ENCODE measurements at places on chromosomes 12 and 14.

GRCh38 chr12:29072631-29073030 is 76.4 kb upstream of the FAR2 start:
- no peak for DNase-seq

DNA sequence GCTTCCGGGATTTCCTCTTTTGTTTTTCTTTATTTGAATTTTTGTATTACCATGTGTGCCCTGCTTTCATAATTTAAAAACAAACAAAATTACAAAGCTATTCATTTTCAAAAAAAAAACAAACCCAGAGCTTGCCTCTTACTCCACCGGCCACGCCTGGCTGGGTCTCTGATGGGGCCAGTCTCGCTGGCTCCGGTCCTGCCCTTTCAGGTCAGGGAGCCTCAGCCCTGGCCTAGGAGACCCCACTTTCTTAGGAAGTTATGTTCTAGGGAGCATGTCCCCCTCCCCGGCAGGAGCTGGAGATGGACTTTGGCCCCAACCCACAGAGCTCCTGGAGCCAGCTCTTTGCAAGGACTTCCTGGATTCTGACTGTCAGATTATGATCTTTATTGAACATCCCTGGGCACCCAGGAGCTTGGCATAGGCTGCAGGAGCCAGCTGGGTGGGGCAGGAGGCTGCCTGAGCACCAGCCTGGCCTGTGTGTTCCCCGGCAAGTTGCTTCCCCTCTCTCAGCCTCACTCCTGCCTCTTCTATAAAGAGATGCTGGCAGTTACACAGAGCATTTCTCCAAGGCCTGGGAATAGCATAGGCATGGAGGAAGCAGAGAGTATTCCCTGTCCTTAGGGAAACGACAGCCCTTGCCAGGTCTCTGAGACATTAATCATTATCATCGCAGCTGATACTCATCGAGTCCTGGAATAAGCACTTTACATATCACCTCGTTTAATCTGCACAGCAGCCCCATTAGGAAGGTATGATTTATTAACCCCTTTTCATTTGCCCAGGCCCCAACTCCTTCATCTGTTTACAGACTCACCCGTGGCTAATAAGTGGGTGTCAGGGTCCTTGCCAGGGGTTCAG is 3.5 kb downstream of the DEGS2 start:
- no peak for DNase-seq

DNA sequence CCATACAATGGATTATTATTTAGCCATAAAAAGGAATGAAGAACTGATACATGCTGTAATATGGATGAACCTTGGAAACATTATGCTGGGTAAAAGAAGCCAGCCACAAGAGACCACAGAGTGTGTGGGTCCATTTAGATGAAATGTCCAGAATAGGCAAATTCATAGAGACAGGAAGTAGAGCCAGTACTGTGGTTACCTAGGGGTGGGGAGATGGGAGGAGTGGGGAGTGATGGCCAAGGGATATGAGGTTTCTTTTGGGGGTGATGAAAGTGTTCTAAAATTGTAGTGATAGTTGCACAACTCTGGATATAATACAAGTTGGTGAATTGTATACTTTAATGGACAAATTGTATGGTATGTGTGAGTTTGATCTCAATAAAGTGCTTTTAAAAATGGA is 18.6 kb downstream of the JDP2 start:
- no peak for DNase-seq

GRCh38 chr14:29627137-29627536 is 300.5 kb downstream of the PRKD1 start:
- DNase-seq = no peak

DNA sequence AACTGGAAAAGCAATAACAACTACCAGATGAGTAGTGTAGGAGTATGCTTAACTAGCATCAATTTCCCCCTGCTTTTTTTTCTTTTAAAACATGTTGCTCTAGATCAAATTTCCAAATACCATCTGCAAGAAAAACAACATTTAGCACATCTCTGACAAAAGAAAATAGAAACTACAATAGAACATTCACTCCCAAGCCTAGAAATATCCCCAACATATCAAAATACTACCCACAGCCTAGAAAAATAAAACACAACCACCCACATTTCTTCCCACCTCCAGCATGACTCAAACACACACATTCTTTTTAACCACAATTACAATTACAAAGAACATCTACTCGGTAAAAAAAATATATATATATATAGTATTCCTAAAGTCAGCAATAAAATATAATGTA is 120.0 kb downstream of the PPFIA2 start:
- no peak for DNase-seq

DNA sequence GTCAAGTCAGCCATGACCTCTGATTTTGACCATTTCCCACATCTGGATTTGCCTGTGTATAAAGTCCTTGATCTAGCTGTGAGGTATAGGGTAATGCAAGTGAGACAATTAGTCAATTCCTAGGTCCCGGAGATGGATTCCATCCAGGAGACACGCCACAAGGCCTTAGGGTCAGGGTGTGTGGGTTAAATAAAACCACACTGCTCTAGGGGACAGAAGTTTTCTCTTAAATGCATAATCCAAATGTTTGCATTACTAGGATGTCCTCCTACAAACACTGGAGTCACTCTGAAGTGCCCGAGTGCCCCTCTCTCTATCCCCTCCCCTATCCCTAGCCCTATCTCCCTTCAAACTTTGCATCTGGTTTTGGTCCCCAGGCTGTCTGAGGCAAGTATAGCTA is 26.8 kb downstream of the LRIG3 start:
- DNase-seq = no peak

- DNase-seq = no peak
Measured at GRCh38 chr12:29286081-29286790, 94.7 kb downstream of the ERGIC2 start.

- no peak for DNase-seq
Measured at GRCh38 chr12:6167327-6168280, 32.6 kb upstream of the CD9 start.

DNA sequence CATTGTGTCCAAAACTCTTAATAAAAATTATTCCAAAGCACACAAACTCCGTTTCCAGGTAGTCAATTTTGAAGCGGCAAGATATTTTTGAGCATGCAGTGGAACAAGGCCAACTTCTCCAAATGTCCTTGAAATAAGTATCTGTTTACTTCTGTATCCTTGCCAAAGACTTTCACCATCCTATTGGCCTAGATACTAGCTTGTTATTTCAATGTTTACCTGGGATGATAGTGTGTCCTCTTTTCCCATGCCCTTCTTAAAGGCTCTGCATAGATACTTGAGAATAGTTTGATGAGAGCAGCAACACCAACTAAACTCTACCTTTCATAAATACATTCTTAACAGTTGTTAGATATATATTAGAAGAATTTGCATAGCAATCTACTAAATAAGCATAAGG is 160.9 kb downstream of the KCNC2 start:
- no peak for DNase-seq

DNA sequence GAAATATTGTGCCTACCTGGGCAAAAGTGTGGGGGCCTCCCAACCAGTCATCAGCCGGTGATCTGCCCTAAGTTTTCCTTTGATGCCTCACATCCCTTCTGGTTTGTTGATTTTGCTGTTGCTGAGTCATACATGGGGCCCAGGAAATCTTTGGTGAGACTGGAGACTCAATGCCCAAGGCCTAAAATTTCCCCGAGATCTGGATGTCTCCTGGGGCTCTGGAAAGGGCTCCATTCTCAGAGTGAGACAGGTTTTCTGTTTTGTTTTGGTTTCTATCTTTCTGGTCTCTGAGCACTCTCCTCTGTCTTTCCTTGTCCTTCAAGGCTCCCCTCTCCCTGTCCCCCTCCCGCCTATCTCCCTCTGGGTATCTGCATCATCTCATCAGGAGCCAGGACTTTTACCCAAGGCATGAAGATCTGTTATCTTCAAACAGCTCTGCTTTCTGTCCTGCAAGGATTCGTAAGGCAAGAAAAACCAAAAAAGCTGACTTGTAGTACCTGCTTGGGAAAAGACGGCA is 152.8 kb upstream of the MAX start:
- DNase-seq = no peak

- no peak for DNase-seq
Measured at GRCh38 chr12:44334347-44334746, 498.5 kb downstream of the TMEM117 start.

GRCh38 chr14:71638523-71639196 is 293.6 kb upstream of the RGS6 start:
- no peak for DNase-seq

- no peak for DNase-seq
Measured at GRCh38 chr12:2689879-2690278, 104.9 kb upstream of the FKBP4 start.

GRCh38 chr14:61064210-61064609 is 83.2 kb downstream of the SLC38A6 start:
- DNase-seq = no peak

DNA sequence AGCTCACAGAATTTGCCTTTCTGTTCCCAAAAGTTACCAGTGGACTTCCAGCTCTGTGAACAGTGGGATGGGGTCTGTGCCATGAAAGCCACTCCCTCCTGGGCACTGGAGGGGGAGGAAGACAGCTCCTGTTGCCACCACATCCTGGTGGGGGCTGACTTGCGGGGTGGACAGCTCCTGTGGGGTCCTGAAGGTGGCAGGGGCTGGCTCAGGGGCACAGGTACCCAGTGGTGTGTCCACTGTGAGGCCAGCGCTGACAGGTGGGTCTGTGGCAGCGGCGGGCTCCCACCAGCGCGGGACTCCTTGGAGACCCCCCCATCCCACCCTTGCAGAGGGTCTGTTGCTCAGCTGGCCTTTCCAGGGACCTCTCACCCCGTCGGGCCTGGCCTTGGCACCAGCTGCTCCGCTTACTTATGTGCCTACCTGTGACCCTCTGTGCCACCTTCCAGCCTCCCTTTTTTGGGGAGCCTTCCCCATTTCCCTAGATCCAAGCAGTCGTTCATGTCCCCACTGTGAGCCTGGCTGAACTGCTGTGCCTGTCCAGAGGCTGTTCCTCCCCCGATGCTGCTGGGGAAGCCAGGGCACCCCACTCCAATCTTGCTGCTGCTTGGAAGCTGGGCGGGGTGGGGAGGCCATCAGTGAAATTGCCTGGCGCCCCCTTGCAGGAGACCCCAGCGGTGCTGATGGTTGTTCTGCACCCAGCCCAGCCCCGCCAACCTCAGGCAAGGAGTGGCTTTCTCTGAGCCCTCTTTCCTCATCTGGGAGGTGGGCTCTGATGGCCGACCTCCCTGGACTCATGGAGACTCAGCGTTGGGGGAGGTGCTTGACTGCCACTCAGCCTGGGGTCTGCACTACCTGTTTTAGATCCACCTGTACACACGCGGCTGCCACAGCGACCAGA is 2.2 kb downstream of the TEDC1 start:
- no peak for DNase-seq

DNA sequence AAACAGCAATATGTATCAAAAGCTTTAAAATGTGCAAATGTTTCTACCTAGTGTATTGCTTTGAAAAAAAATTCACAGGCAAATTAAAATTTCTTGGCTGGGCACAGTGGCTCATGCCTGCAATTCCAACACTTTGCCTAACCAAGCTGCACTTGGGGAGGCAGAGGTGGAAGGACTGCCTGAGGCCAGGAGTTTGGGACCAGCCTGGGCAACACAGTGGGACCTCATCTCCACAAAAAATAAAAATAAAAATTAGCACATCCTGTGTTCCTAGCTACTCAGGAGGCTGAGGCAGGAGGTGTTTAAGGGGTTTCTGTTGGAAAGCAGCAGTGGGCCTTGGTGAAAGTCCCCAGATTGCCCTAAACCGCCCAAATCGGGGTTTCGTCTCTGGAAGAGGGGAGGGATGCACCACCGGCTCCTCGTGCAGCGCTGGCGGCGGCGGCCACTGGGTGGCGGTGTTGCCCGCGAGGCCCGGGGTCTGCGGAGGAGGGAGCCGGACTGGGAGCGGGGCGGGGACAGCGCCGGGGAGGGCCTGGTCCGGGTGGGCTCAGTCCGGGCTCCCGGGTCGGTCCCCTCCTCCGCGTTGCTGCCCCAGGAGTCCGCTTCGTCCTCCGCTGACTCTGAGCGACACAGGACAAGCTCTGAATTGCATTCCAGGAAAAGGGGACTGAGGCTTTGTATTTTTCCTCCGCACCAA is 265.6 kb downstream of the AACS start:
- DNase-seq = no peak

DNA sequence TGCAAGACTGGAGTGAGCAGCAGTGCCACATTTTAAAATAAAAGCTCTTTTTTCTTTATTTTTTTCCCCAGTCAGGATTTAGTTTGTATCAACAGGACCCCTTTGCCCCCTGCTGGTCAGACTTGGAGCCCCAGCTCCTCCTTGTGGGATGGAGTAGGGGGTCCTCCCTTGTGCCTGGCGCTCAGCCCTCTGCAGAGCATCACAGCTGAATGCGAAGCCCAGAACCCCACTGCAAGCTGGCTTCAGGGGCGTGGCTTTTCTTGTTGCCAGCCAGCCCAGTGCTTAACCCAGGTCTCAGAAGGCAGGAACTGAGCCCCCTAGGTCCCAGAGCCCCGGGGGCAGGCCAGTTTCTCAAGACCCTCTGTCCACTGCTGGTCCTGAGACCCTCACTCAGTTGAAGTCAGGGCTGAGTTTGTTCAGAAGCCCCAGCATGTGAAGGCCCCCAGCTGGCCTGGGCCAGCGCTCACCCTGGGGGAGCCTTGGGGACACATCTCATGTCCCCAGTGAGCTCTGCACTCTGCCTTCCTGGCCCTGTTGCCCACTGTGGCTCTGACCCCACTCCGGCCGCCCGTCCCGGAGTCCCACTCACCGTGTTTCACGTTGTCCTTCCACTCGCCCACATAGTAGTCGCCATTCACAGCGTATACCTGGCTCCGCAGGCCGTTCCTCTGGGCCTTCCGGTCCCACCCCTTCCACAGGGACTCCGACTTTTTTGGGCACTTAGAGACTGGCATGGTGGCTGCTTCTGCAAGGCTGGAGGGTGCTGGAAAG is 519 bp downstream of the MORN3 start:
- no peak for DNase-seq

- DNase-seq = no peak
Measured at GRCh38 chr14:70909733-70910614, 2.7 kb downstream of the PCNX1 start.

DNA sequence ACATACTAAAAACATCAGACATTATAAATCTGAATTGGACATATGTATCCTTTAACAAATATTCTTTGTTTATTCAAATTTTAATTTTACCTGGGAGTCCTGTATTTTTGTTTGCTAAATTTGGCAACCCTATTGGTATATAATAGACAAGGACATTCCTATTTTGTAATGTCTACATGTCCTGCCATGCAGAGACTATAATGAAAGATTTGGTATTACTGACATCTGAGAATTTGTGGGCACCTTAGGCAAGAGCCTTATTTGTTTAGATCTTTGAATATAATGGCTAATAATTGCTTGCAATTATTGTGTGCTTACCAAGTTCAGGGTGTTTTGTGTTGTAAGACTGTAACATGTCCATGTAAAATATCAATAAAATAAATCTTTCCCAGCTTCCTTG is 334.4 kb downstream of the KCNH5 start:
- DNase-seq = no peak

- no peak for DNase-seq
Measured at GRCh38 chr12:39341179-39341578, 101.7 kb downstream of the KIF21A start.

GRCh38 chr14:68790644-68791077 is 2.2 kb downstream of the ZFP36L1 start:
- no peak for DNase-seq

DNA sequence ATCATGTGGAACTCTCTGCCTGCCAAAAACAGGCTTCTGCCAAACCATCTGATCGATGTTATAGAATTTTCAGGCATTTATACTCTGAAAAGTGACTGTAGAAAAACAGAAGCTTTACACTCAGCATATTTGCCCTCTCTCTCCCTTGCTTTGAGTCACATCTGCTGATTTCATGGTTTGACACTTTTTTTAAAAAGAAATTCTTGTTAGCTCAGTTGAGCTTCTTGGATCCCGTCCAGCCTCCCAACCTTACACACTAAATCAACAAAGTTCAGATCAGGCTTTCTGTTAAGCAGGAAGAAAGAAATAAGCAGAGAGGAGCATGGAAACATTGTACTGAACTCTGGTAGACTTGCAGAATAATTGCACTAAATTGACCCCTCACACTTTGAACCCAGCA is 193.6 kb upstream of the SEL1L start:
- DNase-seq = no peak
